Activated CD4-positive, alpha-beta T cell treated with anti-CD3 and anti-CD28 coated beads for 24 hours (primary cell): ENCODE measurements at places on chromosomes 1 and 21.

GRCh38 chr1:61247051-61247825 is 164.9 kb downstream of the NFIA start:
- DNase-seq: no peak

DNA sequence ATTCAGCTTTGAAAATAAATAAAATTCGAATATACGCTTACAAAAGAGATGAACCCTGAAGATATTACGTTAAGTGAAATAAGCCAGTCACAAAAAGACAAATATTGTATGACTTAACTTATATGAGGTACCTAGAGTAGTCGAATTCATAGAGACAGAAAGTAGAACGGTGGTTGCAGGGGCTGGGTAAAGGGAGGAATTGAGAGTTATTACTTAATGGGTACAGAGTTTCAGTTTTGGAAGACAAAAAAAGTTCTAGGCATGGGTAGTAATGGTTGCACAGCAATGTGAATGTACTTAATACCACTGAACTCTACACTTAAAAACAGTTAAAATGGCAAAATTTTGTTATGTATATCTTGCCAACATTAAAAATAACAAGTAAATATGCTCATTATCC is 48.6 kb upstream of the ZNHIT6 start:
- DNase-seq: no peak

DNA sequence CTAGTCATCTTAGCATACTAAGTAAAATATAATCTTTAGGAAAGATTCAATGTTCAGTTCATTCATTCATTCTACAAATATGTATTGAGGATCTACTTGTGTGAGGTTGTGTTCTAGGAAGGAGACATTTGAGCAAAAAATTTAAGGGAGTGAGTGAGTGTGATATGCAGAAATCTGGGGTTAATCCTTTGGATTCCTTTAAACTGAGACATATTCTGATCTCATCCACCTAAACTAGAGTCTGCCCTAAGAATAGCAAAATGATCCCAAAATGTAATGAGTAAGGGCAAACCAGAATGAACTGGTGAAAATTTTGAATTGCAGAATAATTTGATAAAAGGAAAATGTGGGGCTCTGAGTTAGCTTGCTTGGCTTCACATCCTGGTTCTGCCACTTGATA is 8.6 kb downstream of the UBE2U start:
- DNase-seq: no peak

DNA sequence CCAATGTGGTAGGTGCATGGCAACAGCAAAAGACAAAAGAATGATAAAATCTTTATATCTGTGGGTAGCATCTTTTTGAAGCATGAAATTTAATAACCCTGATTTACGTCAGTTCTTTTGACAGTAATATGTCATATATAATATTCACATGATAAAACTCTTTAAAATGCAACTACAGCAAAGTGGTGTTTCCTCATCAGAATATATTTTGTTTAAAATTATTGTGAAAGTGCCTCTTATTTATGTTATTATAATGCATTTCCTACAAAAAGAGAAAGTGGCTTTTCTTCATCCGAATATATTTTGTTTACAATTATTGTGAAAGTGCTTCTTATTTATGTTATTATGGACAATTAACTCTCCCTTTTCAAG is 46.9 kb upstream of the EEIG2 start:
- DNase-seq: no peak

- no peak for DNase-seq
These were observed 46.7 kb upstream of the MTR start for GRCh38 chr1:236748268-236748870.

GRCh38 chr1:112866151-112866550 is 89.8 kb downstream of the SLC16A1 start:
- no peak for DNase-seq

DNA sequence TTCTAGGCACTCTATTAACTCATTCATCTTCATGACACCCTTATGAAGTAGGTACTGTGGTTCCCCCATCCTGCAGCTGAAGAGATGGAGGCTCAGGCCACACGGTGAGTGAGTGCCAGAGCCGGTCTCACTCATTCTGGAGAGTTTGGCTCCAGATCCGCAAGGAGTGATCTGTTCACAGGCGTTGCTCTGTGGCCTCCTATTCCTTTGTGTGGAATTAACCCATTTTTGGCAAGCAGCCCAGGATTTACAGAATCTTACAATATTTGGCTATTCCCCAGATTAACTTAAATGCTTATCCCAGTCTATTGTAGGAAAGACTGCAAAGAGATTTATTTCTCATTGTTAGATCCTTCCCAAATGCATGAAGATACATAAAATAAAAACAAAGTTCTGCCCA is 29.6 kb downstream of the KIAA0040 start:
- DNase-seq: no peak

- no peak for DNase-seq
These were observed 52.4 kb downstream of the DISP3 start for GRCh38 chr1:11531314-11531870.

GRCh38 chr1:213176341-213176740 is 125.3 kb downstream of the RPS6KC1 start:
- no peak for DNase-seq

GRCh38 chr1:22641906-22642636 is 1.4 kb upstream of the C1QC start:
- peak; percentile 61 for DNase-seq

GRCh38 chr1:106613068-106613467 is 443.4 kb upstream of the PRMT6 start:
- no peak for DNase-seq

DNA sequence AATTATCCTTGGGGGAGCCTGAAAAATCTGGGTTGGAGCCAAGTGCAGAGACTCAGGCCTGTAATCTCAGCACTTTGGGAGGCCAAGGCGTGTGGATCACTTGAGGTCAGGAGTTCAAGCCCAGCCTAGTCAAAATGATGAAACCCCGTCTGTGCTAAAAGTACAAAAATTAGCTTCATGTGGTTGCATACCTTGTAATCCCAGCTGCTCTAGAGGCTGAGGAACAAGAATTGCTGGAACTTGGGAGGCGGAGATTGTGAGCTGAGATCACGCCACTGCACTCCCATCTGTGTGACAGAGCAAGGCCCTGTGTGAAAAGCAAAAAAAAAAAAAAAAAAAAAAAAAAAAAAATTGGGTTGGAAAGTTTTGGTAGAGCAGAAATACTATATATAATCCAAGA is 1563.6 kb upstream of the PRMT6 start:
- DNase-seq: no peak

- no peak for DNase-seq
These were observed 722.6 kb downstream of the LRRIQ3 start for GRCh38 chr1:73475316-73475870.

GRCh38 chr1:60867782-60868181 is 214.6 kb upstream of the NFIA start:
- no peak for DNase-seq

DNA sequence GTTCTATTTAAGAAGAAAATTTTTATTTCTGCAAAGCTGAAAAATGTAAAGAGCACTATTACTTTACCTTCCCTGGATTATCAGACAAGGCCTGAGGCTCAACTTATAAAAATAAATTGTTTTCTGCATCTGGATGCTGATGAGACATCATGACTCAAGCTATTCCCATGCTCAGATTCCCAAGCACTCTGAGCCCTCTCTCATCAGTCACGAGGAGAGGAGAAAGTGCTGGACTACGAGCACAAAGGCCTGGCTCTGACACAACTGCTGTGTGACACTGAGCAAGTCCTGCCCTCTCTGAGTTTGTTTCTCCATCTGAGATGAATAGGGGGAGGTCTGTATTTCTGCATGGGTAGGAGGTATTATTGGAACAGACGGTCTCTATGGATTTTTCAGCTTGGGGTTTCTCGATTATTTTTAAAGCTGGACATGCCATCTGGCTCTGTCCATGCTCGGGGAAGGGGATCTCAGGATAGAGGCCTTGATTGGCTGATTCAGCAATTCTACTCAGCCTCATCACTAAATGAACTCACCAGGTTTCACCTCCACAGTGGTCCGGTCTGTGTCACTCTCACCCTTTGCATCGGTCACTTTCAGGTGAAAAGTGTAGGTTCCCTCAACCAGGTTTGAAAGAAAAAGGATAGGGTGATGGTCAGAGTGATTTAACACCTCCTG is 107.7 kb downstream of the KIAA0319L start:
- DNase-seq: no peak

DNA sequence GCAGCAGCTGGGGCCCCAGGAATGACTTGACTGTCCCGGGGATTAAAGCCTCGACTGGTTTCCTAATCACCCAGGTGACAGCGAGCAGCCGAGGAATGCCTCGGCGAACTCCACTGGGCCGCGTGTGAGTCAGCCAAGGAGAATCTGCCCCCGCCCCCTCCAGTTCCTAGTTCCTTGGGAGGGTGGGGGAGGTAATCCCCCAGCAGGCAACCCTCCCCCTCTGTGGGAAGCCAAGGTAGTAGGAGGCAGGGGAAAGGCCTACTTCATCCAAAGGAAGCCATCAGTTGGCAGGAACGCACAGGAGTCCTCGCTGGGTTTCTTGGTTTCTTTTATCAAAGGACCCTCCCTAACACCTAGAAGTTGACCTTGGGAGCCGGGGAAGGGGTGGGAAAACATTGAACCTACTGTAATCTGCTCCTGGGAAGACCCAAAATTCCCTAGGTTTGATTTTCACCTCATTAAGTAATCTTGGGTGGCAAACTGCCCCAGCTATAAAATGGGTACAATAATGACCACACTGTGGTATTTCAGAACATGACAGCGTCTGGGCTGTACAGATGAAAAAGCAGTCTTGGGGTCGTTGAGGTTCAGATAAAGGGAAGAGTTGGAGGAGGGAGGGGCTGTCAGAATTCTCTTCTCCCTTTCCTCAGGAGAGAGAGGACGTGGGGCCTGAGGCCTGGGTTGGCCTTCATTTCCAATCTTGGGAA is 1.4 kb downstream of the TENT5B start:
- no peak for DNase-seq

GRCh38 chr1:219534991-219535390 is 77.9 kb downstream of the ZC3H11B start:
- no peak for DNase-seq

GRCh38 chr1:162855461-162856150 is 5.4 kb downstream of the CCDC190 start:
- DNase-seq: no peak

- no peak for DNase-seq
These were observed 62.4 kb downstream of the MAP3K21 start for GRCh38 chr1:233389893-233390292.

GRCh38 chr21:35257413-35257812 is 208.3 kb upstream of the RUNX1 start:
- DNase-seq: no peak

- DNase-seq: no peak
These were observed 22.4 kb downstream of the DHCR24 start for GRCh38 chr1:54864460-54865208.

DNA sequence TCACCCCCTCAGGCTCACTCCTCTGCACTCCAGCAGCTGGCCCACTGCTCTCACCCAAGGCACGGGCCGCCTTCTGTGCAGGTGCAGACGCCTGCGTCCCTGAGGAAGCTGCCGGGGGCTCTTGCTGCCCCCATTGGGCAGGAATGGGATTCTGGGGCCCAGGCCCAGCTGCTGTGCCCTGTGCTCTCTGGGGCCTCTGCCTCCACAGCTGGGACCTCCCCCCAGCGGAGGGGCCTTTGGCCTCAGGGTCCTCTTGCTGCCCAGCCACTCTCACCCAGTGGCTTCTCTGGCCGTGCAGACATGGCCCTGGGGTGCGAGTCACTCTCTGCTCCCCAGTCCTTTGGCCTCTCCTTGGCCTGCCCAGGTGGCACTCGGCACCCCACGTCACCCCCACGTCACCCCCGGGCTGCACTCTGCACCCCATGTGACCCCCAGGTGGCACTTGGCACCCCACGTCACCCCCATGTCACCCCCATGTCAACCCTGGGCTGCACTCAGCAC is 19.1 kb upstream of the LRRC3 start:
- no peak for DNase-seq

GRCh38 chr1:38558500-38559445 is 300.8 kb downstream of the RRAGC start:
- peak; percentile 6 for DNase-seq

GRCh38 chr1:236016083-236016482 is 48.8 kb downstream of the NID1 start:
- no peak for DNase-seq

DNA sequence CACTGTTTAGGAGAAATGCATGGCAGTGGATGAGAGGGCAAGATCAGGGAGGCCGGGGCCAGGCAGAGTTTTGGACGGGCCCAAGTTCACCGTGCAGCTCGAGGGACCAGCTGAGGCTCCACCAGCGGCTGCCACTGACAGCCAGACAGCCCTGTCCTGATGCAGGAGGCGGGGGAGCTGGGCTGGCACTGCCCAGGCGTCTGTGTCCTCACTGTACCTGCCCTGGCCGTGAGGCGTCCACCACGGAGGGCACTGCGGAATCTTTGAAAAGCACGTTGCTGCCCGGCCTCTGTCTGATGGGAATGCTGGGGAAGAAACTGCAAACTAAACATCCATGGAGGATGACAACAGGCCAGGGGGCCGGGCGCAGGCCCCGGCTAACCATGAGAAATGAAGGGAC is 35.5 kb downstream of the VPS26C start:
- DNase-seq: no peak

DNA sequence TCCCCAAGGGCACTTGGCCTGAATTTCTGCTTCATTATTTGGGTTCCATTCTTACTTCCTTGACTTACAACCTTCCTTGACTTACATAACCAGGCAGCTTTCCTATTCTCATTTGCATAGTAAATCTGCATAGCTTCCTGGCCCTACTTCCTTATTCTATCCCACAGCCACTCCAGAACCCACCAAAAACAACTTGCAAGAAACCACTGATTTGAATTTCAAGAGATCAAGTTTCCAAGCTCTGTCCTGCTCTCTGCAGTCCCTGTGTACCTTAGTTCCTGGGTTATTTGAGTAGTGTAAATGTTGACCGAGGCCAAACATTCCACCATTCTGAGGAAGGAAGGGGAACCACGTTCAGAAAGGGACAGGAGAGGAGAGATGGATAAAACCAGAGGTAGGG is 603.3 kb downstream of the PTPRC start:
- no peak for DNase-seq

DNA sequence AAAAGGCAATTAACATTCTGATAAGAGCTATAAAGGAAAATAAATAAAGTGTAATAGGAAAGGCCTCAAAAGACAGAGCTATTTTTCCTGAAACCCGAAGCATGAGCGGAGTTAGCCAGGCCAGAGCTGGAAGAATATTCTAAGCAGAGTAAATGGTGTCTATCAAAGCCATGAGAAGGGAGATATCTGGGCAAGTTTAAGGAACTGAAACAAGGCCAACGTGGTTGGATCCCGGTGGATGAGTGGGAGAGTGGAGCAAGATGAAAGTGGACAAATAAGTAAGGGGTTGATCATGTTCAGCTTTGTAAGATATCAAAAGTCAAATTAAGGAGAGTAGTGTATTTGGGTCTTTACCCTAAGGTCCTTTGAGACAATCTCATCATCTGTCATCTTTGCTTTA is 234.0 kb downstream of the TM2D1 start:
- DNase-seq: no peak
